ENCODE measurements at places on chromosomes 2 and 18.
A peak's percentile ranks its signal among the peaks of the same experiment; 100 is the strongest.

DNA sequence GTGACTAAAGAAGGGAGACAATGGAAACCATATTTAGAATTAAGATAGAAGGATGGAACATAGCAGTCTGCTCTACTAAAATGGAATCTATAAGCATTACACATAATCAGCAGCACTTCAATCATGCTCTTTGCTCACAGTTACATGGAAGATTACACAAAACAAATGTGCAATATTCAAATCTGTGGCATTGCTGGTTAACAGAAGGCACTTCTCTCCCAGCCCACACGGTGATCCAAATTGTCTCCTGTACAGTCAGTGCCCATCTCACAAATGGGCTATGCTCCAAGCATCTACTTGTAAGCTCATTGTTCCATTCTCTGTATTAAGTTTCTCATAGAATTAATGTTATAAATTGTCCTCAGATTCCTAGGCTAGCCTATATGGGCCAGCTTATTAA is 716.6 kb downstream of the NRXN1 start:
- no peak for DNase-seq

DNA sequence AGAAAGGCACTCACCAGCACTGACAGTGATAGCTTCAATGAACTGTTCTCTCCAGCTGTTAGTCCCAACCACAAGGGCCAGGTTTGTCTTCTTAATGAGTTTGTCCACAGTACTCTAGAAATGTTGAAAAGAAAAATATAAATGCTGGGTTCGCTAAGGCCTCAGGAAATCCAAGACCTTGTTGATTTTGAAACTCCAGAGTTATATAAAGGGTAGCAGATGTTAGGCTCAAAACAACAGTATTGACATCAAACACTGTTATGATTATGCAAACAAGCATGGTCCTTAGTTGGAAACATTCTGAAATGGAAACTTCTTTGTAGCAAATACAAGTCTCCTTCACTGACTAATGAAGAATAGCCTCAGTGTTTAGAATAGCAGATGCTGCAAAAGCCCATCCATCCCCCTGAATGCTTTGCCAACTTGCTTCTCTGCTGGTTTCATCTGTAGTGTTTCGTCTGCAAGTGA is 291.1 kb downstream of the SLC8A1 start:
- DNase-seq = peak; percentile 18

GRCh38 chr18:12773369-12773768 is 70.5 kb downstream of the PSMG2 start:
- no peak for DNase-seq

DNA sequence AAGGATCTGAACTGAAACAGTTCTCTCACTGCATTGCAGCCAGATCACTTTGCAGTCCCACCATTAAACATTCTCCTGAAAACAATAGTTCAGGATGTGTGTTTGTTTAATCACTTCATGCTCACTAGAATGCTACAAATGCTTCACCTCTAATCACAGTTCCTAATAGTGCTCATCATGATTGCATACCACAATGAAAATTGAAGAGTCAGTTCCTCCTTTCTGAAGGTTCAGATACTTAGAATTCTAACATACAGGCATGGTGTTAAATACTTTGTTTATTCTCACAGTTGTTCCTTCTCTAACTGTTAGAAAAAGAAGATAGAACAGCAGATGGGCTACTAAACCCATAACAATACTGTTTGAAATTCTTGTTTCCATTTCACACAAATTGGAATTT is 622.3 kb upstream of the ACVR2A start:
- no peak for DNase-seq

DNA sequence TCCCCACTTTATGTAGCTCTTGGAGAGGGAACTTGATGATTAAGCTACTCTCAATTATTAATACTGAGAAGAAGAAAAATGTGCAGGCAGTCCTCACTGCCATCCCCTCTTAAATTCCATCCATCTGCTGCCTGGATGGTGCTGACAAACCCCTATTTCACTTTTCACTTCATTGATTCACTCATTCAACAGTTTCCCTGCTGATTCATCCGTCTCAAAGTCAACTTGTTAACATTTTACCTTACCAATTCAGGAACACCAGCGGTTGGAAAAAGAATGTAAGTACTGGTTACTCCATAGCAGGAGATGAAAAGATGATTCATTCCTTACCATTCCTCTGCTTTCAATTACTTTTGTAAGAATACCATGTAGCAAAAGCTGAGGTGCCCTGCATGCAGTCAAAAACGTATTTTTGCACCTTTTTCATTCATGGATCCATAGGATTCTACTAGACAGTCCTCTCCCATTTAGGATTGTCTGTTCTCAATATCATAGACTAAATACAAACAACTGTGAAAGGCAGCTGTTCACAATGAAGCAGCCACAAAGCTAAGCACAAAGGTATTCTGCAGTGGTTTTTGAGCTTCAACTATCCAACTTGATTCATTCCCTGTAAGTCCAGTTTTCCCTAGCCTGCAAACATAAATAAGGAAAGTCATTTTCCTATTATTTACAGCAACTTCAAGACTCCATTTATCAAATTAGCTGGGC is 262.0 kb downstream of the MREG start:
- DNase-seq = no peak

GRCh38 chr18:10370716-10371115 is 83.7 kb upstream of the APCDD1 start:
- no peak for DNase-seq

GRCh38 chr2:190477661-190478454 is 56.7 kb downstream of the NEMP2 start:
- DNase-seq = peak; percentile 81

GRCh38 chr2:165054652-165055051 is 99.3 kb upstream of the SLC38A11 start:
- DNase-seq = no peak

- DNase-seq = no peak
These were observed 74.7 kb upstream of the PPM1B start for GRCh38 chr2:44093970-44094369.

DNA sequence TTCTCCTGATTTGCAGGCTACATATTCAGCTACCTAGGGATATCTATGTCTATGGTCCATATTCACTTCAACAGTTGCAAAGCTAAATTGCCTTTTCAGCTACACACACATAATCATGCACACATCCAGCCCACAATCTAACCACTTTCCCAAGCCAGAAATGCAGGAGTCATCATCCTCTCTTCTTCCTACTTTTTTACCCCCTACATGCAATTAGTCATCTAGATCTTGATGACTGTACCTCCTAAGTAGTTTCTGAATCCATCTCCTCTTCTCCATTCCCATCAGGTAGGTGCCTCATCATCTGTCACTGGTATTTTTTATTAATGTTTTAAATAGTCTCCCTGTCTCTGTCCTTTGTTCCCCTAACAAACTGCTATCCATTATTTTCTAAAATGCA is 23.7 kb upstream of the SPRED2 start:
- no peak for DNase-seq

- no peak for DNase-seq
These were observed 378.4 kb upstream of the SPHKAP start for GRCh38 chr2:228559774-228560415.

DNA sequence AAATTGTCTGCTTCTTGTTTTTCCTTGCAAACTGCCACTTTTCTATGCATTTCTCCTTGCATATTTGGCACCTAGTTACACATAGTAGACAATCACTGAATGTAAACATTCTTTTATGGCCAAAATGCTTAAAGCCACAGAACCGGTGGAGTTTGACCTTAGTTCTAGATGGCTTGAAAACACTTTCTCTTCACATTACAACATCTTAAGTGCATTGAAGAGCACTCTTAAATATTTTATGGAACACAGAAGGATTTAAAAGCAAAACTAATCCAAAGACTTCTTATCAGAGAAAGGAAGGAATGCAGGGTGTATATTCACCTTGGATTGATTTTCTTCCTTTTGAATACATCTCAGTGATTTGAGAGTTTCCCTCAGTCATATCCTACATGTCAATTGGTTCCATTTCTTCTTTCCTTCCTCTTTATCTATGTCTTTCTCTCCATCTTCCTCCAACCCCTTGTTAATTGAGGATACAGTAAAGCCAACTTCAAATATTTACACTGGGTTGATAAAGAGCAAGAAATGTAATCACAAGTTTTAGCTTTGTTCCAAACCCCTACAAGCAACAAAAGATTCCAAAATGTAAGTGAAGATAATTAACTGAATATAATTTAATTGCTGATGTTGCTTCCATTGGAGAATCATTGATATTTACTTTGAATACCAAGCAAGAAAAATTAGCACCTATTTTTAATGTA is 548.0 kb downstream of the CNTNAP5 start:
- no peak for DNase-seq

- no peak for DNase-seq
These were observed 980 bp upstream of the PDE6D start for GRCh38 chr2:231781798-231782726.

- DNase-seq = no peak
These were observed 83.5 kb downstream of the BIN1 start for GRCh38 chr2:127023504-127023903.

DNA sequence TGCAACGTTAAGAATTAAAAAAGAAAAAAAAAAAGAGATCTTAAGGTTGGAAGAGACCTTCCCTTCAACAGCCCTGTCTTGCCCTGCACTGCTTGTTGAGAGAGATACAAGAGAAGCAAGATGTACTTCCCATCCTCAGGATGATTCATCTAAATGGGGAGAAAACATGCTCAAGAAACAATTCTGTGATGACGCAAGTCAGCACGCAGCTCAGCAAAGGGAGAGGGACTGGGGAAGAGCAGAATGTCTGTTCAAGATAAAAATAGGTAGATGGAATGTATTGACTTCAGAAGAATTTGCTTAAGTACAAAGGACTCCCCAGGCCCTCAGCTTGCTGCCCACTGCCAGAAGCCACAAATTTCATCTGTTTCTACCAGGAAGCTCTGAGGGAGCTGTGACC is 198.2 kb upstream of the SPRED2 start:
- DNase-seq = no peak

- no peak for DNase-seq
These were observed 96.1 kb downstream of the ITGA4 start for GRCh38 chr2:181553244-181553643.

- DNase-seq = no peak
These were observed 4.4 kb downstream of the BCL2 start for GRCh38 chr18:63315131-63315662.

DNA sequence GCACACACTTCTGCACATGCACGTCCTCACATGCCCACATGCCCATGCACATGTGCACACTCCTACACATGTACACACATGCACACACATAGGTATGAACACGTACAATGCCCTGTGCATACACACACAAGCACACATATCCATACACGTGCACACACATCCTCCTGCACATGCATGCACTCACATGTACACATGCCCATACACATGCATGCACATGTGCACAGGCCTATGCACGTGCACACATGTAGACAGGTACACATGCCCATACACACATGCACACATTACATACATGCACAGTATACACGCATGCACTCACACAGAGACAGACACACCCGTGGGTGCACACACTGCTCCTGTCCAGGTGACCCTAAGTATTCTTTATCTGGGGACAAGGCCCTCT is 34.3 kb downstream of the GPC1 start:
- no peak for DNase-seq

DNA sequence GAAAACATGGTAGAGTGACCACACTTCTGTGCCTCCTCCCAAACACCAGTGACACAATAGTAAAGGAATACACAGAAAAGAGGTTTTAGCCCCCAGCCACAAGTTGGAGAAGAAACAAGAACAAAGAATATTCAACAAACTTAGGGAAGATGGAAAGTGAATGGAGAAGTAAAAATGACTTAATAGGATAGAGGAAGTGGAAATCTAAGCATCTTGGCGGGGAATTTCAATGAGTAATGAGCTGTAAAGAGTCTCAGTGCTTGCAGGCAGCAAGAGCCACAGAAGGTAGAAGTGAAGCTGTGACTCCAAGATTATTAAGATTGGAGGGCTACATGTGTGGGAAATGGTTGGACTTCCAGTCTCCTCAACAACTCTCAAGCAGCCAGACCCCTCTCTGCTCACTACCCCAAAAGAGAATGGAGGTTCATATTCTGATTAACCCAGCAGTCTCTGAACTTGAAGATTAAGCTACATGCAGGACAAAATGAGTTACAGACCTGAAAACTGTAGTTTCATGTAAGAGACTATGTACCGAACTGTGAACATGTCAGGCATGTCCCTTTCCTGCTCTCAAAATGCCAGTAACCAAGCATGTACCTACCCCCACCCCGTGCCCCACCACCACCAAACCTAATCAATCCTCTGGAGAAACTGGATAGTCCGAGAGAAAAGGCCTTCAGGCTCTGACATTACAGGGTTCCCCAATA is 16.9 kb upstream of the HNRNPLL start:
- no peak for DNase-seq

GRCh38 chr2:16746329-16746728 is 80.7 kb upstream of the CYRIA start:
- no peak for DNase-seq

DNA sequence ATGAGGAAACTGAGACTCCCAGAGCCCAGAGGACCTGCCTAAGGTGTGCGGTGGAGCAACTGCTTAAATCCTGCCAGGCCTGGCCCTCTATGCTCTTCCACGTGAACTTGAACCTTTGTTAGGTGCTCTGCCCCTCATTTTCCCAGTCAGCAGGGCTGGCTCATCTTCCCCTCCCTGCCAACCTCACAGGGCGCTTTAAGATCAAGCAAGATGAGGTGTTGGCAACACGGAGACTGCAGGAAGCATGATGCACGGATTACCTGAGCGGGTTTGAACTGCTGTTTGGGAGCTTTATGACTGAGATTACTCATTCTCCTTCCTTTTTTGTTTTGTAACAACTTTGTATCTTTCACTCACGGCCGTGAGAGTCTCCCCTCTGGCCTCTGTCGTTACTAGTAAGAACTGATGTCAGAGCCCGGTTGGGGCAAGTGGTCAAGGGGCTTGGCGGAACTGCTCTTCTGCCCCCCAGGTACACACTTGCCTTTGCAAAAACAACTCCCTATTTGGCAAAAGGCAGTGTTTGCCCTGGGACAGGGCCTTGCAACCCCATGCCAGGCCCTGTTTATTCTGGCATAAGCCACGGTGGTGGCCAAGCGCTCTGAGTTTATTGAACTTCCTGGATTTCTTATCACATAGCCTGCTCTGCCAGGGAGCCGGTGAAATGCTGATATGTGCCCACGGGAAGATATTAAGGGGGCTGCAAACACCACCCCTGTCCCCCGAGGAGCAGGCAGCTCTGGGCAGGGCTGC is 127.8 kb downstream of the INHBB start:
- no peak for DNase-seq

GRCh38 chr2:156955701-156956100 is 301.8 kb upstream of the GALNT5 start:
- DNase-seq = no peak

- no peak for DNase-seq
These were observed 22.0 kb downstream of the RELCH start for GRCh38 chr18:62209046-62209445.

- no peak for DNase-seq
These were observed 25.2 kb upstream of the CYTIP start for GRCh38 chr2:157468931-157469708.

DNA sequence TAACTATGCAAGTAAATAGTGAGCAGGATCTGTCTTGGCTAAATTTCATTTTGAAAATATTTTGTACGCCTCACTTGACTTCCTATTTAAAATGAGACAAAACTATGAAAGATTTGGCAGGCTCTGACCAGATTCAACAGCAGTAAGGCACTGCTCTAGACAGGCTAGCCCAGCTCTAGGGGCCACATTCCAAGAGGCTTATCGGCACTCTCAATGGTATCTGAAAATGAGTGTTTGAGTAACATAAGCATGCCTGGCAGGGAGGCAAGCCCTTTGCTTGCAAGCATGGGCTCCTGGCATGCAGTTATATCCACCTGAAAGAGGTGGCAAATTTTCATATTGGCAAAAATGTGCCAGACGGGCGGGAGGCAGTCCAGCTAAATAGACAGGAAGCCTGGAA is 10.5 kb downstream of the CAPN13 start:
- no peak for DNase-seq
